ENCODE measurements at places on chromosomes 2 and 18.

GRCh38 chr2:86241611-86242010, 42.4 kb downstream of the MRPL35 start:
- DNase-seq = no peak

DNA sequence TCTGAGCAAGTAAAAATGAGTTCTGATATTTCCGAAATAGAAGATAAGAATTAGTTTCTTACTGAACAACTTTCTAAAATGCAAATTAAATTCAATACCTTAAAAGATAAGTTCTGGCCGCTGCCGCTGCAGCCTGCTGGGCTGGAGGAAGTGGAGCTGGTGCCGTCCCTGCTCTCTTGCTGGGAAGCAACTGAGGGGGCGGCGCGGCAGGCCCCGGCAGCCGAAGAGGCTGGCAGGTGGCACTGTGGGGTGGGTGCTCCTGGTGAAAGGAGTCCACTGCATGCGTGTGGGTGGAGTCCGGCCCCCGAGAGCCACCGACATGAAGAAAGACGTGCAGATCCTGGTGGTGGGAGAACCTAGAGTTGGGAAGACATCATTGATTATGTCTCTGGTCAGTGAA, 89.5 kb upstream of the ZNF519 start:
- no peak for DNase-seq

GRCh38 chr2:120318626-120319025, 27.3 kb upstream of the INHBB start:
- no peak for DNase-seq

- no peak for DNase-seq
Measured at GRCh38 chr2:148585696-148586095, 58.9 kb upstream of the EPC2 start.

- DNase-seq = no peak
Measured at GRCh38 chr2:14634182-14634488, 1.6 kb downstream of the LRATD1 start.

GRCh38 chr18:72161691-72162090, 382.5 kb downstream of the CBLN2 start:
- DNase-seq = peak; percentile 69

- DNase-seq = no peak
Measured at GRCh38 chr2:225841314-225841713, 441.8 kb downstream of the NYAP2 start.

DNA sequence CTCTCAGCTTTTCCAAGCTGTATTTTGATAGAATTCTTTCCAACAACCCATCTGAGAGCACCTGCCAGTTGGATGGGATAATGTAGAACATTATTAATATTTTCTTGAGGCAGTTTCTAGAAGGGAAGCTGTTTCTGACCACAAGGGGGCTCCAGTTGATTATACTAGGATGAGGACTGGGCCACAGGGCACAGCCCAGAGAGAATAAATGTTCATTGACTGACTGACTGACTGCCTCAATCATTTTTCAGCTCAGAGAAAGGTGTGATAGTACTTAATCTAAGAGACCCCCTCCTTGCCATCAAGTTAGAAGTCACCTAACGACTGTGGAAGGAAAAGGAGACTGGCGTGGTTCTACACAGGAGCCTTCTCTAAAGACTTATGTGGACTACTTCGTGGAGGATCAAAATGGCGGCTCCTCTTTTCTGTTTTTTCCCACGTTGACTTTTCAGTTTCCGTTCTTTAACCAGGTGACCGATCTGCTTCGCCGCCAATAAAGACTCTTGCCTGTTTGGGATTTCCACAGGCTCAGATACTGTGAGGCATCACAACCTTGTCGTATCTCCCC, 31.9 kb upstream of the CREG2 start:
- no peak for DNase-seq

- DNase-seq = no peak
Measured at GRCh38 chr18:37667836-37668235, 102.2 kb upstream of the CELF4 start.
